GM13976 (cell line): ENCODE measurements at places on chromosomes 5 and 9.

DNA sequence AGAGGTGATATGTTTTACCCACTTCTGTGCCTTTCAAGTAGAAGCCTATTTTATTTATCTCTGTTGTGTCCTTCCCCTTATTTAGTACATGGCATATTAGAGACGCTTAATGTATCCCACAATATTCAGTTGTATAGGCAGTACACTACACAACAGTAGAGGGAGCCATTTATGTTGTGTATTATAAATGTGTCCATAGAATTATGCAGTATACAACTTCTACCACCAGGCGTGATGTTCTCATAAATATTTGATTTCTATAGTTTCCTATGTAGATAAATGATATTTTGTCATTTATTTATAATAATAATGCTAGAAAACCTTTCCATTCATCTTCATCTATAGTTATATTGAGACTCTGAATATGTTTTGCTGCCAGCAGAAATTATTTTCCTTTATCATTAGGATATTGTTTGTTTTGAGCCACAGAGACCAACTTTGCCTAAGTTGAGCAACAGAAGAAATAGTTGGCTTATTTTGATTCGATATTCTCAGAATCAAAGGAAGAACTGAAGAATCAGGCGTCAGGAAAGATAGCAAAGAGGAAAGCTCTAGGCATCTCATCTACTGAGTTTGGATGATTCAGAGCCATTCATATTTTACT, 81.7 kb downstream of the ADAMTS19 start:
- no peak for DNase-seq

DNA sequence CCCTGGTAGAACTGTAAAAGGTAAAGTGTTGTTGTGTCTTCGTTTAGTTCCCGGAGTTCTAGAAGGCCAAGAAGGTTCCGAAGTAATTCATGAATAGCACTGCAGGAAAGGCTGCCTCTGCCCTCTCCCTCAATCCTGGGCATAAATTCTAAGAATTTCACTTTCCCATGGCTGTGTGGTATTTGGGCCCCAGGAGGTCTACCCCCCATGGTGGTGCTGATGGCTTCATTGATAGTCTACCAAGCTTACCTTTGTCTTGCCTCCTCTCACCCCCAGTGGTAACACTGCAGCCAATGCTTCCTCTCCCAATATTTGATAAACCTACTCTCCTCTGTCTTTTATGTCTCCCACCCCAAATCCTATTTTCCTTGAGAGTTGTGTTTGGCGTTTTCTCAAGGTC, 39.5 kb downstream of the ADAMTS16 start:
- no peak for DNase-seq

- no peak for DNase-seq
Measured at GRCh38 chr9:82334286-82334685, 345.7 kb downstream of the SPATA31D1 start.

GRCh38 chr5:123350742-123351141, 72.5 kb downstream of the CEP120 start:
- no peak for DNase-seq

- DNase-seq: no peak
Measured at GRCh38 chr9:127884427-127884911, 7.0 kb upstream of the AK1 start.

DNA sequence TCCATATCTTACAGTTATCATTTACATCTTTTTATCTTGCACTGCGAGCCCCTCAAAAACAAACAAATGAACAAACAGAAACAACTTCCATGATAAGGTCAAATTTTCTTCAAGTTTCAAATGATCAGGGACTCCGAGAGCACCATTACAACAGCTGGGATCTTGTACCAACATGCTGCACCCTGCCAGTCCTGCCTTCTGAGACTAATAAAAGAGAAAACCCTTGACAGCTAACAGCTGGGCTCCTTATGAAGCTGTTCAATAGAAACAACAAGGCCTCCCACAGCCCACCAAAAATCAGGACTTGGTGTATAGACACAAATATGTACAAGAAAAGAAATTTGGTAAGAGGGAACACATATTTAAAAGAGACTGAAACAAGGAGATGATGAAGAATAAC, 985.3 kb upstream of the DMAC1 start:
- DNase-seq: no peak

GRCh38 chr9:131276094-131276888, at the start of gene FAM78A:
TSS of gene FAM78A (minus strand) at chr9:131276510. CDS start at chr9:131276179, 331 bp downstream.
- peak; percentile 65 for DNase-seq

DNA sequence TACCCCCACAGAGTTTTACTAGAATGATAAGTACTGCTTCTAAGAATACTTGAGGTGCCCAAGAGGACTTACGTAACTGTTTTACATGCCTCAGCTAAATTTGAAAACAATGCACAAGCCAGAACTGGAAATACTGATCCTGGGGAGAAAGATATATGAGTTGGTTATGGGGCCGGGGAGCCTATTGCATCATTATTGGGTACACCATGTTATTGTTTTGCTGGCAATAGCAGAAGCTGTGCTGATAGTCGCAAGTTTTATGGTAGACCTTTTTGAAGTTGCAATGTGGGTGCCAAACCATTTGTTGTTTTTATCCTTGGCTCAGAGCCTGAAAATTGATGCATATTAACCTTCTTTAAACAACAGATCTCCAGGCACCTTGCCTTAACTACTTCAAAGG, 108.4 kb upstream of the DHFR start:
- no peak for DNase-seq

DNA sequence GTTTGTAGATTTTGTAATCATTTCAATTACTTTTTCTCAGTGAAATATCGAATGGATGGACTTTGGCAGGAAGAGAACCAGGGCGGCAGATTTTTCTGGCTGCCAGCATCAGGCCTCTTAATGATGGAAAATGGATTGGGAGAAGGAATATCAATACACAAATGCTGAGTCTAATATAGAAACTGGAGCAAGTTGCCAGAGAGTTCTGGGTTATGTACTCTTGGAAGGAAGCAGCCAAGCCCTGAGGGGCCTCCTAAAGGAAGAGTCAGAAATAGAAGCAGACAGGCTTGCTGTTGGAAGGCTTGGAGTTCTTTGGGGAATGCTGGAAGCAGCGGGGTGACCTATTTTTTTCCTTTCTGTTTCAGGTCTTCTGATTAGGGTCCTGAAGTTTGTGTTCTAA, 428.6 kb downstream of the DMAC1 start:
- no peak for DNase-seq

- DNase-seq: no peak
Measured at GRCh38 chr9:135400496-135400895, 79.1 kb upstream of the PPP1R26 start.

DNA sequence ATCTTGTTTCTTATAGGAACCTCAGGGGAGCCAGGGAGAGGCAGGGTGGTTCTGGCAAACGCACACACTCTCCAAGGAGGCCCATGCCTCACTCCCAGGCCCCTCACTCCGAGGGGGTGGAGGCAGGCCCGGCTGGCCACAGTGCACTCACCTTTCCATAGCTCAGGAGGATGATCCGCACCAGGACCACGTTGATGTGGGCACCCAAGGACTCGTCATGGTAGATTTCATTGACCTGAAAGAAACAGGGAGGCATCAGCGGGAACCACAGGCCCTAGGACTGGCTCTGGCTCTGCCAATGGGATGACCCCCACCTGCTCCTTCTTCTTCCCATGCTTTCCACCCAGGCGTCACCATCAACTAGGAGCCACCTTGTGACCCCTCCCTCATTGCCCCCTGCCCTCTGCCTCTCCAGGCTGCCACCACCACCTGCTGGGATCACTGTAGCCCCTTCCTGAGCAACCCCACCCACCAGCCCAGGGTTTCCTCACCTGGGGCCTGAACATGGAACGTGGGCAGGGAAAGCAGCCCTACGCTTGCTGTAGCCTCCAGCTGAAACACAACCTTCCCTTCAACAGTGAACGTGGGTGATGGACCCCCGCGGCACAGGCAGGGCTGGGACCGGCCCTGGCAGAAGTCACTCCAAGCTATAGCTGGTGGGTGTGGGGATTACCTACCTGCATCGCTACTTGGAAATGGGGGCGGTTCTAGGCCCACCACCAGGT, 120.9 kb downstream of the ZNF354C start:
- no peak for DNase-seq

- no peak for DNase-seq
Measured at GRCh38 chr9:112331674-112331952, 1.8 kb downstream of the PTBP3 start.

- no peak for DNase-seq
Measured at GRCh38 chr5:139295346-139296057, 2.0 kb downstream of the MATR3 start.

DNA sequence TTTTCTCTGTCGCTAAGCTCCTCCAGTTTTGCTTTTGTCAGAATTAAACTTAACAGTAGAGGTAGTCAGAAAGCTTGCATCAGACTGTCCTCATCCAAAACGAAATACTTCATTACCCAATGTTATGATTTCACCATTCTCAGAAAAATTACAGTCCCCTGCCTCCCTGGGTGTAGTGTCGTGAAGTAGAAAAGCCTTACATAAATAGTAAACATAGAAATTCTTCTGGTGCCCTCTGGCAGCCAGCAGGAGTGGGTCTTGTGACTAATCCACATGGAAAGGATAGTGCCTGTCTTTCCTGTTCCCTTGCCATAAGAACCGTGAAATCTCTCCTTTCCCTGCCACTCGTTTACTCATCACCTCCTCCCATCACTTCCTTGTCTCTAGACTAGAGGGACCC, 230.6 kb downstream of the GNA14 start:
- no peak for DNase-seq

DNA sequence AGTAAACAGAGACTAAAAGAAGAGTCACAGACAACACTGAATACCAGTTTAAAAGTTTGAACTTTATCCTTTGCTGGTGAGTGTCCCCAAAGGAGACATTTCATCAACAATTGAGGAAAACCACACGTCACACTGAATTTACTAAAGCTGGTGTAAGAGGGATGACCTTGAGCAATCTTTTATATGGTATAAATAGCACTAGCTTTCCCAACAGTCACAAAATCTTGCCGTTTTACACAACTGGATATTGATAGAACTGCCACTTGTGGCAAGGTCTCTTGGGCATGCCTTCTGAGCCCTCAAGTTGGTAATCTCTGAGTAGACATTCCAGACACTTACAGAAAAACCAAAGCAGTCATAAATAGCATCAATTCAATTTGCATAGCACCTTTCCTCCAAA, 311.5 kb upstream of the TARS1 start:
- DNase-seq: no peak

DNA sequence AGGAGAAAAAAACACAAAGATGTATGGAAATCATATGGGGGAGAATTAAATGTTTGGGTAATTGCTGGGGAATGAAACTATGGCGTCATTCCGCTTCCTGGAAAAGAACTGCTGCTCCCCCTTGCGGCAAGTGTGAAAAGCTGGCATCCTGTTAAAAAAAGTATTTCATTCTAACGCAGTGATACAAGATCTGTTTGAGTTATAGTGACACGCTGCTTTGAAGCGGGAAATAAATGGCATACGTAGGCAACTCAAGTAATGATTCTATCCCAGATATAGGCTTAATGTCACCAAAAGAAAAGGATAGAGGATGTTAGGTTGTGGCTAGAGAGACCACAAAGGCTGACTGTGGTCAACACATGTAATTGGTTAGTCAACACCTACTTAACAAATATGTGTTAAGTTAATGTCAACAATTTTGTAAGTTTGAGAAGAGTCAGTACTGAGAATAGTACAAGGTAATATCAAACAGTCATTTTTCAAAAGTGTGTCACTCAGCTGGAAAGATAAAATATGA, 70.2 kb upstream of the ALDH1A1 start:
- DNase-seq: no peak

DNA sequence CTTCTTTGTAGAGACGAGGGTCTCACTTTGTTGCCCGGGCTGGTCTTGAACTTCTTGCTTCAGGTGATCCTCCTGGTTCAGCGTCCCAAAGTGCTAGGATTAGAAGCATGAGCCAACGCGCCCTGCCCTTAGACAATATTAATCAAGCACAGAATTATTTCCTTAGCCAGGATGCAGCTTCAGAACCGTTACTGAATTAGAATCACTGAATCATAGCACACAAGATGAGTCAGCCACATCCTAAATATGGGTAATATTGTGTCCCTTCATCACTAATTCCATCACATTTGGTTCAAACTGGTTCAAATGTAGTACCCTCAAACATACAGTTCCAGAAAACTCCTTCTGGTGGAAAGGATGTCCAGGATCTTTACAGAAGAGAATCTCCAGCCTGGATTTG, 82.7 kb downstream of the BNC2 start:
- DNase-seq: no peak

- no peak for DNase-seq
Measured at GRCh38 chr9:933356-933755, 43.1 kb upstream of the DMRT3 start.

DNA sequence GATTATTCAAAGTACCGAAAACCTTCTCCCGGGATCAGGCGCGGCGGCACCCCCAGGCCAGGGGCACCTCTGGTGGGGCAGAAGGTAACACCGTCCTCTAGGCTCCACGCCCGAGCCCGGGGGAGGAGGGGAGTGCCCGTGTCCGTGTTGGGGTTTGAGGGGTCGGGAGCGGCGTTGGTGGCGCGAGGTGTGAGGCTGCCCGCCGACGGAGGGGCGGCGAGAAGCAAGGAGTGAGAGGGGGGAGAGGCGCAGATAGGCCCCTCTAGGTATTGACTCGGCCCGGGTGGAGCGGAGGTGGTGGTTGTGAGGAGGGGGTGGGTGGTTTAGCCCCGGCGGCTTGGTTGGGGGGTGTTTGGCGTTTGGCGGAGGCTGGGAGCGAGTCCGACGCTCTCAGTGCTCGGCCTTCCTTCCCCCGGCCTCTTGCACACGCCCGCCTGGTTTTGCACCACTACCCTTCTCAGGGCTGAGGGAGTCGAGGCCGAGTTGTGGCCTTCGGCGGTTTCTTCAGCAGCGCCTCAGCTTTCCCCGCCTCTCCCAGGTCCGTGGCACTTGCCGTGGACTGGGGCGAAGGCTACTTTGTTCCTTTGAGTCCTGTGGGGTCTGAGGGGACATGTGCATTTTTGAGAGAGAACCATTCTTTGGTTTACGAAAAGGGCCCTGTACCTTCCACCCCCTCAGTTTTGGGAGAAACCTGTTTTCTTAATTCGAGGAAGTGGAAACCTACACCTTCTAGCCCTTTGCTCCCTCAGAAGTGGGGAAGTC, 450 bp downstream of the GPBP1 start:
- DNase-seq: no peak

- no peak for DNase-seq
Measured at GRCh38 chr9:132639322-132639721, 30.5 kb downstream of the DDX31 start.

DNA sequence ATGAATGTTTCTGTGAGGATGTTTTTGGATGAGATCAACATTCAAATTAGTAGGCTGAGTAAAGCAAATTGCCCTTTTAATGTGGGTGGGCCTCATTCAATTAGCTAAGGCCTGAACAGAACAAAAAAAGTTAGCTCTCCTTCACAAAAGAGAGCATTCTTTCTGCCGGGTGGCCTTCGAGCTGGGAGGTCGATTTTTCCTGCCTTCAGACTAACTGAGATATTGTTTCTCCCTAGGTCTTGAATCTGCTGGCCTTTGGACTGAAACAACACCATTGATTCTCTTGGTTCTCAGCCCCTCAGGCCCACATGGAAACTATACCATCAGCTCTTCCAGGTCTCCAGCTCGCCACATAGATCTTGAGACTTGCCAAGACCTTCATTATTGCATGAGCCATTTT, 29.1 kb upstream of the FREM1 start:
- DNase-seq: no peak

- DNase-seq: no peak
Measured at GRCh38 chr9:82606071-82606470, 456.9 kb downstream of the RASEF start.
